Left hindlimb (tissue), 1 donor: ENCODE measurements at places on chromosomes 12 and 14.

DNA sequence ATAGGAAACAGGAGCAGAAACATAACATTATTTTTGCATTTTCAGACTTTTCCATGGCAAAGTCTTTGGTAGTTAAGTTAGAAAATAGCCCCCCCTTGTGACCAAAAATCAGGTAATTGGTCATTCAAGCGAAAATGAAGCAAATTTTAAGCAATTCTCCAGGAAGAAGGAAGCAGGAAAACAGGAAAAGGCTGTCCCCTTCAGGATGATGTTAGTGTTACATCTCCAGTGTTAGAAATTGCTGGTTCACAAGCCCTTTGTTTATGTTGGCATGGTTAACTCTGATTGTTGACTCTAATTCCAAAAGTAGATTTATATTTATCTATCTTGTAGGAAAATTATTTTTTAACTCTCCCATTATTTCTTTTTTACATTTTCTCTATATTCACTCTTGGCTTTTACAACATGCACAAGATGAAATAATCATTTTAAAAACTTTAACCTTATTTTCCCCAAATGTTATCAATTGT is 18.8 kb upstream of the GAS2L3 start:
- no peak for DNase-seq

DNA sequence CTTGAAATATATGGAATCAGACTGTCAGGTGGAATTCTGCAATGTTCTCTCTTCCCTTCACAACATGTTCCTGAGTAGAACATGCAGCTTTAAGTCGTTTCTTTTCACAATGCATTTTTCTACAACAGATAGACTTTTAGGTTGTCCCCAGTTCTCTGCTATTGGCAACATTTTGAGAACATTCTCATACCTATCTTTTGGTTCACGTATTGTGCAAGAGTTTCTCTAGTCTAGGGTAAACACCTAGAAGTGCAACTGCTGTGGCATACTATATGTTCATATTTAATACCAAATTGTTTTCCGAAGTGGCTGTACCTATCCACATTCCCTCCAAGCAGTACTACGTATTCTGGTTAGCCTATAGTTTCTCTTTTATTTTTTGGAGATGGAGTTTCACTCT is 32.1 kb downstream of the PPTC7 start:
- DNase-seq: no peak

DNA sequence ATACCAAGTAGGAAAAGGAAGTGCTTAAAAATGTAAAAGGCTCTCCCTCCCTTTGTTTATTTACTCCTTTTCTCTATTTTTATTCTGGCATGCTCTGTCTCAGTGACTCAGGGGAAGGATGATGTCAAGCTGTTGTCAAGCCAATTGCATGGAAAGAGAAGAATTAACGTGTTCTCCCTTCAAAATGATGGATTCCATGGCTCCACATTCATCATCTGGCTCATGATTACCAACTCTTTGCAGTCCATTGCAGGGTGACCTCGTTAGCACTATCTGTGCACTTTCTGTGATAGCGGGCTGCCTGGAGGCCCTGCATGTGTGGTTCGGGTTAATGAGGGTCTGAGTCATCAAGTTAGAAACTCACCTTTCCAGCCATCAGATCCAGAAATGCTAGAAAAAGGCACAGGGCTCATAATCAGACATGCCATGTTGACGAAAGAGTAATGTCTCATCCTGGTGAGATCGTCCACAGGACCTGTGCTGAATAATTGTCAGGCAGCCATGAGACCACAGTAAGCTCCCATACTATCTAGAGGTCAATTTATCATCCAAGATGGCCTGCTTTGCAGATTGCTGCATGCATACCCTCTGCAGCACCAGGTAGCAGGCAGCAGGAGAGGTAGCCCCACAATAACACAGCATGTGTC is 79.2 kb upstream of the BTG1 start:
- no peak for DNase-seq

DNA sequence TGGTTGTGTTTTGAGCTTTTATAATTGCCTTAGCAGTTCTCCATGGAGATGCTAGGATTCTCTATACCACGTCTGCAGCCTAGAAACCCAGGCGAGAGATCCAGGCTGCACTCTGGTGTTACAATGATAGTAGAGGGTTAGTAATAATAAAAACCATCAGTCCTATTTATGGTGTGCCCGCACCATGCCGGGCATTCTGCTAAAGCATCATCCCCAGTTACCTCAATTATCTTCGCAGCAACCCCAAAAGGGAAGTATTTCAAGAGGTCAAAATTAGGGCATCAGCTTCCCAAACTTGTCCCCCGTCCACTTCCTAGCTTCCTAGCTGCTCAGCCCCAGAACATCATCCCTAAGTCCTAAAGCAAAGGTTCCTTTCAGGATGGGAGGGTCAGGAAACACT is 3.2 kb downstream of the SYNE3 start:
- DNase-seq: no peak

GRCh38 chr12:90020881-90021280 is 312.2 kb upstream of the ATP2B1 start:
- no peak for DNase-seq

- DNase-seq: no peak
Measured at GRCh38 chr14:95577870-95578269, 43.0 kb downstream of the GLRX5 start.
